ENCODE measurements at places on chromosomes 4 and X.

GRCh38 chr4:47210828-47211227 lies 179.5 kb downstream of the GABRB1 start:
- no peak for DNase-seq

- DNase-seq = no peak
Observed at GRCh38 chr4:6012200-6012599, 6.0 kb downstream of the C4orf50 start.

DNA sequence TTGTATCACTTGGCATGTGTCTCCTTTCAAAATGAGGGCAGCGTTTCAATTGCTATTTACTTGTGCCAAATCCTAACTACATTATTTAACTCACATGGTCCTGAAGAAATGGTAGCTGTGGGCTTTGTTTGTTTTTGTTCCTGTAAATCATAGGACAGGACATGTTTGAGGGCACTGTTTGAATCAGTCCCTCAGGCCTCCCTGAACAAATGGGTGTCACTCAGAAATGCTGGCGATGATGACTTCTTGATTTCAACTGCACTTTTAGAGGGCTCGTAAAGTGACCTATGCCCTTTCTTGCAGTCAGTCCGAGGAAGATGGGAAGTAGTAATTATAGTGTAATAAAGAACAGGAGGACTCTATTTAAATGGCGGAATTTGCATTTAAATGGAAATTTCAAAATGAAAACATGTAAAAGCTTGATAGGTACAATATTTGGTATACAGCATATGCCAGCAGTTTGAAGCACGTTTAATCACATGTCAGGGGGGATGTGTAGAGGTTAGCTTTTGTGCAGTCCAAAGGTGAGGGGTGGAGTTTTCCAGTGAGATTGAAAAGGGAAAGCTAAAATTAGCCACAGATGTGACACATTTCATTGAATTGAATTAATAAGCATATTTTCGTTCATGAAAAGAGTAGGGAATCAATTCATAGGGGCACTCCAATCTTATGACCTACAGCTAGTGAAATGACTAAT lies 1958.7 kb upstream of the IGFBP7 start:
- DNase-seq = no peak

GRCh38 chr4:112007391-112007790 lies 137.9 kb upstream of the FAM241A start:
- no peak for DNase-seq

DNA sequence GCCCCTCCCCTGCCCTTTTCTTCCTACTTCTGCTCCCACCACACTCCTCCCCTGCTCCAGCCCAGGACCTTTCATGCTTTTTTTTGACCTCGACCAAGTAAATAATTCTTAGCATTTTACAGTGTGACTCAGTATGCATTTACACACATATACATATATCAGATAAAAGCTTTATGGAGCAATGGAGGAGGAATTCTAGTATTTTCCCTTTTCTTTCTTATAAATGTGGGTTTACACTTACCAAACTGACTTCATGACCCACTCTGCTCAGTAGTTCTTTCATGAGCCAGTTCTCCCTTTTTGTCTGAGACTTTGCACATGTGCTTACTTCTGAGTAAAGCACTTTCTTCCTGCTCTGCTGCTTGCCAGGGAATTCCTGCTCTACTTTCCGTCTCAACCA lies 111.8 kb upstream of the H2AZ1 start:
- no peak for DNase-seq

GRCh38 chr4:30920043-30920442 lies 199.9 kb downstream of the PCDH7 start:
- no peak for DNase-seq

DNA sequence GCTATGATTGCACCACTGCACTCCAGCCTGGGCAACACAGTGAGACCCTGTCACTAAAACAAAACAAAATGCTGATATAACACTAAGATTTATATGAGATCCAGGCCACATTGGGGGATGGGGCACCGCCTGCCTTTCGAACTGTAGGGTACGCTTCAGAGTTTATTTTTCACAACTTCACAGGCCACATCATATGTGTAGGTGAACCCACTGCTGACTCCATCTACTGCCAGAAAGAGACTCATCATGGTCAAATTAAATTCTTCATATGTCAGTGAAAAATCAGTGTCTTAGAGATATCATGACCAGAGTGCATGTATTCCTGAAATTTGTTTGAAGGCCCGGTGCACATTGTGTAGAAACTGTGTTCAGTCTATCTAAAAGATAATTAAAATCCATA lies 121.8 kb downstream of the GPR143 start:
- no peak for DNase-seq

- DNase-seq = no peak
Observed at GRCh38 chr4:15901998-15902397, 36.5 kb downstream of the FGFBP1 start.

DNA sequence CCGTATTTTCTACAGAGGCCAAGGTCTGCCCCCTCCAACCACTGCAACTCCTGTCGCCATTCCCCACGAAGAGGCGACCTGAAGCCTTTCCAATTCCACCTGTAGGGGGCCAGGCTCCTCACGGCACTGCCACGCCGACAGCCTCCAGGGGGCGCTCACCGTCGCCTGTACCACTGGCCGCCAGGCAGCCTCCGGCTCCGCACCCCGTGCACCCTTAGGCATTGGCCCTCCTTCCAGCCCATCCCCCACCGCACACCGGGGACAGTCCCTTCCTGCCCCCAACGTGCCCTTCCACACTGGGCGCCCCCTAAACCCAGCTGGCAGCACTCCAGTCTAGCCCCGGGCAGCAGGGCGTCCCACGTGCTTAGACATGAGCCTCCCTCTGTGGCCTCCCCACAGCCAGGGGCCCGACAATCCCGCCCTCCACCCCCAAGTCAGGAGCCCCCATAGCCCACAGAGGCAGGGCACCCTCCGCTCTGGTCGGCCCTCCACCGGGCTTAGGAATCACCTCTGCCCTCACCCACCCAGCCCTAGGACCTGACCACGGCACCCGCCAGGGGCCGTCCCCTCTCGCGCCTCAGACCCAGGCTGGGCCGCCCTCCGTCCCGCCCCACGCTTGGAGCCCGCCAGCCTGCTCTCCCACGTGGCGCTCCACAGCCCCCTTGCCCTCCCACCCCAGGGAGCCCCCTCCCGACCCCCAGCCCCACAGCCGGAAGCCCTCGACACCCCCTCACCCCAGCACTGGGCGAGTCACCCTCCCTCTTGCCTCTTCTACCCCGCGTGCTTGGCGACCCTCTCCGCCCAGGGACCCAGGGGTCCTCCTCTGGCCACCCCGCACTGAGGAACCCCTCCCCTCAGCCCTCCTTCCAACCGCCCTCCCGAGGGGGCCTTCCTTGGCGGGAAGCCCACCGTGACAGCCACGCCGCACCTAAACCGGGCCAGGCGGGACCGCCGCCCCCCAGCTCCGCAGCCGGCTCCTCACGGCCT lies 711 bp downstream of the PNMA6E start:
- DNase-seq = no peak

DNA sequence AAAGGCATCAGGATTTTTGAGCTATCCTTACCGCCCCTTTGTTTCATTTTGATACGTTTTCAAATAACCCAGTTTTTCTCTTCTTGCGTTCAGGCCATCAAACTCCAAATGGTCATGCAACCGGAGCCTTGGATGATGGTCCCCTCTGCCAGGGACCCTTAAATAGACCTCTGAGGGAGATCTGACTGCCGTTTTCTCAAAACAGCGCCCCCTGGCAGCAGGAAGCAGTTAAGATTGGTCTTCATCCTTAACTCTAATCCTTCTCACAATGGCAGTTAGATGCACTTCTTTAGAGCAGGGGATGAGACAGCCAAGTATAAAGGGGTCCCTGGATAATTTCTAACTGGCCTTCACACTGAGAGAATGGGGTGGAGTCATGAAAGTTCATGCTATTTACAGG lies 525.0 kb upstream of the SPANXN1 start:
- DNase-seq = no peak
